ENCODE measurements at places on chromosomes 16 and 17.
A peak's percentile ranks its signal among the peaks of the same experiment; 100 is the strongest.

GRCh38 chr17:1036171-1036844 is 39.4 kb downstream of the TIMM22 start:
- no peak for DNase-seq

- peak; percentile 43 for DNase-seq
Measured at GRCh38 chr17:83078378-83079351, 744 bp upstream of the METRNL start.

DNA sequence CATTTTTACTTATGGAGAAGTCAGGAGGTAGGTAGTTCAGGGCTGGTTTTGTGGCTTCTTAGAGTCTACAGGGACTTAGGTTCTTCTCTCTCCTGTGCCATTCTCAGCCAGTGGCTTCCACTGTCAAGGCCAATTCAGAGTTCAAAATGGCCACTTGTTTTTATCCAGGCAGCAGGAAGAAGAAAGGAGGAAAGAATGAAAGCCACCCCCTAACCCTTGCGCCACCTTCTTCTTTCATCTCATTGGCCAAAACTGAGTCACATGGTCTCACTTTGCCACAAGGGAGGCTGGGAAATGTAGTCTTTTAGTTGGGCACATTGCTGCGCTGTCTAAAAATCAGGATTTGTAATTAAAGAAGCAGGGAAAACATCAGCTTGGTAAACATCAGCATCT is 60.8 kb upstream of the MED9 start:
- DNase-seq: peak; percentile 46

DNA sequence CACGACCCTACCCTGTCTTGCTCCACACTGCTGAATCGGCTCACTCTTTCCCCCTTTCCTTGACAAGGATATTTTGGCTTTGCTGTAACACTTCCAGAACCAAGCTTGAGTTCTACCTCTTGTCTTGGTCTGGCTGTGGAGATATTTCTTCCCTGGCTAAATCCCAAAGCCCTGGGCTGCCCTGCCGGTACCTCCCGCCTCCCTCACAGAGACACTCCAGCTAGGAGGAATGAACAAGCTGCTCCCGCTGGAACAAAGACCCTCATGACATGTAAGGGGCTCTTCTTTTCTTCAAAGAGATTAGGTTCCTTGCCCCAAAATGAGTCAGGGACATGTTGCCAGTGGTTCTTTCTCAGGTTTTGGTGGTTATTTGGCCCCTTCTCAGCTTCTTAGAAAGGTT is 10.8 kb downstream of the INPP5K start:
- no peak for DNase-seq

GRCh38 chr17:55448681-55449080 is 27.0 kb upstream of the MMD start:
- no peak for DNase-seq

- peak; percentile 77 for DNase-seq
Measured at GRCh38 chr17:31494259-31495021, 103.0 kb downstream of the RAB11FIP4 start.

- no peak for DNase-seq
Measured at GRCh38 chr16:9134306-9134705, 42.9 kb downstream of the HAPSTR1 start.

- peak; percentile 42 for DNase-seq
Measured at GRCh38 chr17:14211801-14212200, 24.9 kb downstream of the CDRT15 start.

DNA sequence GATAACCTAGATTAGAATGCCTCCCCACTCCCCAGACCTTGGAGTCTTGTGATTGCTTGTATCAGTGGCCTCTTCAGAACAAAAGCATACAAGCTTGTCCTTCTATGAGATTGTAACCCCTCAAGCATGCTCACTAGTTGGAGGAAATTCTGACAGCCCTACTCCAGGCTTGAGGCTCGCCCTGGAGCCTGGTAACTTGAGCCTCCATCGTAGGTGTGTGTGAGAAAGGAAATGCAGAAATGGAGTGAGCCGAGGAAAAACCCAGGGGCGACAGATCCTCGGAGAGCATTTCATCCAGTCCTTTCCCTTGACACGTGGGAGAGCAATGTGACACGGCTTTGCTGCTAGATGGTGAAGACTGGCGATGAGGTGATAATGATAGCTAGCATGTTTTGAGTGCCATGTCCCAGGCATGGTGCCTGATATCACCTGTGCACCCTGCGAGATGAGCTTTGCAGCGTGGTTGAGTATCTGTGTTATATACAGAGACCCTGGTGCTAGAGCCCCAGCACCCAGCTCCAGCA is 31.2 kb downstream of the GNAO1 start:
- no peak for DNase-seq

- DNase-seq: no peak
Measured at GRCh38 chr16:14489460-14489859, 140.6 kb downstream of the PARN start.

- DNase-seq: no peak
Measured at GRCh38 chr17:52027620-52028295, 130.8 kb downstream of the CA10 start.

DNA sequence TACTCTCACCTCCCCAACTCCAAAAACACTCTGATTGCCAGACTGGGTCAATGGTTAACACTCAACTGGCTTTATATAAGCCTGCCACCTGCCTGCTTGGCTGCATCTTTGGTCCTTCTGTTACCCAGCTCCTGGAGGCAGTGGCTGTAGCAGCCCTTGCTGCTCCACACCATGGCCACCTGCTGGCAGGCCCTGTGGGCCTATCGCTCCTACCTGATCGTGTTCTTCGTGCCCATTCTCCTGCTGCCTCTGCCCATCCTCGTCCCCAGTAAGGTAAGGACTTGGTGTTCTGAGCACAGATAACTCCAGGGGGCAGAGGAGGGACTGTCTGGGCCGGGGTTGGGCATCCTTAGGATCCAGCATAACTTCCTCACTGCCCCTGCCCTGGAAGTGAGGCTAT is at the start of gene SLC13A2:
Gene SLC13A2 (plus strand): TSS at position 103 of the 400 bp plus-strand sequence. CDS start 69 bp downstream, at position 172.
- no peak for DNase-seq

GRCh38 chr17:17500999-17501605 is 4.9 kb upstream of the RASD1 start:
- DNase-seq: peak; percentile 63

DNA sequence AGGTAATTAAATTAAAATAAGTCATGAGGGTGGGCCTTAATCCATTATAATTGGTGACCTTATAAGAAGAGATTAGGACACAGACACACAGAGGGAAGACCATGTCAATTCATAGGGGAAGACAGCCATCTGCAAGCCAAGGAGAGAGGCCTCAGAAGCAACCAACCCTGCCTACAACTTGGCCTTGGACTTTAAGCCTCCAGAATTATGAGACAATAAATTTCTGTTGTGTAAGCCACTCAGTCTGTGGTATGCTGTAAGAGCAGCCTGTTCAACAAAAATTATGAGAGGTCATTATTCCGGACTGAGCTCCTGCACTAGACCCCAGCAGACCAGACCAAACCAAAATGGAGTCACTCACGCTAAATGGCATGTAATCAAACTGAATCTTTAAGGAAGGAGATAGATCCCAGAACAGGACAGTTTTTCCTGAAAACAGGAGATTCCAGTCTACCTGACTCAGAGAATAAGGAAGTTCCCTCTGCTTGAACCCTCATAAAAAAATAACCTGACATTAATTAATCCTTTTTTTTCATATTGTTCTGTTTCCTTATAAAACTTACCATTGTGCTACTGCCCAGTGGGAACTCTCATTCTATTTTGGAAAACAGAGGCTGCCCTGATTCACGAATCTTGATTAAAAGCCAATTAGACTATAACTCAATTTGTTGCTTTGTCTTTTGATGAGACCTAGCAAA is 74.3 kb downstream of the DNAH3 start:
- DNase-seq: no peak

DNA sequence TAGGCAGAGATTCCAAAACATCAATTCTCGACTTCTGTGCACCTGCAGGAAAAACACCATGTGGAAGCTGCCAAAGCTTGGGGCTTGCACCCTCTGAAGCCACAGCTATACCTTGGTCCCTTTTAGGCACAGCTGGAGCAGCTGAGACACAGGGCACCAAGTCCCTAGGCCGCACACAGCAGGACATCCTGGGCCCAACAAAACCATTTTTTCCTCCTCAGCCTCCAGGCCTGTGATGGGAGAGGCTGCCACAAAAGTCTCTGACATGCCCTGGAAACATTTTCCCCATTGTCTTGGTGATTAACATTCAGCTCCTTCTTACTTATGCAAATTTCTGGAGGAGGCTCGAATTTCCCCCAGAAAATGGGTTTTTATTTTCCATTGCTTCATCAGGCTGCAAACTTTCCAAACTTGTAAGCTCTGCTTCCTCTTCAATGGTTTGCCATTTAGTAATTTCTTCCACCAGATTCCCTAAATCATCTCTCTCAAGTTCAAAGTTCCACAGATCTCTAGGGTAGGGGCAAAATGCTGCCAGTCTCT is 24.3 kb upstream of the COL1A1 start:
- DNase-seq: no peak

GRCh38 chr16:81928271-81928918 is 82.9 kb downstream of the SDR42E1 start:
- no peak for DNase-seq

DNA sequence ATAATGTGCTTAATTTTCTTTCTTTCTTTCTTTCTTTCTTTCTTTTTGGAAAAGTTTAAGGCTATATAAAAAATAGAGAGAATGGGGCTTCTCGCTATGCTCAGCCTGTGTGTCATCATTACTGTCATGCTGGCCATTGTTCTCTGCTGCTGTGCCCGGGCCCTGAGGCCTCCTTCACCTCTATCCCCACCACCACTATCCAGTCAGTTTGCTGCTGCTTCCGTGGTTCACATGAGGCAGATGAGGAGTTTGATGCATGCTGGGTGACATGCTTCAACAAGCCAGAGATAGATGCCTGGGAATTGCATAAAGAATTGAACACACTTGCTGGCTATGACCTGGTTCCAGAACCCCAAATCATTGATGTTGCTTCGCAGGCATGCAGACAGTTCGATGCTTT is 36.3 kb downstream of the PITPNC1 start:
- DNase-seq: no peak

- DNase-seq: no peak
Measured at GRCh38 chr17:17567631-17568030, 23.9 kb downstream of the PEMT start.

- DNase-seq: no peak
Measured at GRCh38 chr16:20897253-20897897, 2.8 kb downstream of the DCUN1D3 start.

- DNase-seq: no peak
Measured at GRCh38 chr17:21676281-21677111, 15.8 kb upstream of the KCNJ18 start.

- no peak for DNase-seq
Measured at GRCh38 chr16:4501071-4501478, 24.9 kb downstream of the HMOX2 start.

DNA sequence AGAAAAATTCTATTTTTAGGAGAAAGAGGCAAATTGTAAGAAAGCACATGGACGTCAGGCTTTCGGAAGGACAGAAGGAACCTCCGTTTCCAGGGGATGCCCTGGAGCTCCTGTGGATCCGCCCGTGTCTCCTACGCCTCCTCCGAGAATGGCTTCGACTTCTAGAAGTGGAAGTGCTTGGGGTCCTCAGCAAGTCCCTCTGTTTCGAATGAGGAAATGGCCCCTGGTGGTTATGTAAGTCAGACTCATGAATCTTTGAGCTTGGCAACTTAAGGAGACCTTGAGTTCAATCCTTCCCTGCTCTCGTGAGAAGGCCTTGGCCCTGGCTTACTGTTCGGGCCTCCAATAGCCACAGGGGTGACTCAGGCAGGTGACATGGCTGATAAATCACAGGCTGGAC is 38.9 kb downstream of the COX4I1 start:
- no peak for DNase-seq

DNA sequence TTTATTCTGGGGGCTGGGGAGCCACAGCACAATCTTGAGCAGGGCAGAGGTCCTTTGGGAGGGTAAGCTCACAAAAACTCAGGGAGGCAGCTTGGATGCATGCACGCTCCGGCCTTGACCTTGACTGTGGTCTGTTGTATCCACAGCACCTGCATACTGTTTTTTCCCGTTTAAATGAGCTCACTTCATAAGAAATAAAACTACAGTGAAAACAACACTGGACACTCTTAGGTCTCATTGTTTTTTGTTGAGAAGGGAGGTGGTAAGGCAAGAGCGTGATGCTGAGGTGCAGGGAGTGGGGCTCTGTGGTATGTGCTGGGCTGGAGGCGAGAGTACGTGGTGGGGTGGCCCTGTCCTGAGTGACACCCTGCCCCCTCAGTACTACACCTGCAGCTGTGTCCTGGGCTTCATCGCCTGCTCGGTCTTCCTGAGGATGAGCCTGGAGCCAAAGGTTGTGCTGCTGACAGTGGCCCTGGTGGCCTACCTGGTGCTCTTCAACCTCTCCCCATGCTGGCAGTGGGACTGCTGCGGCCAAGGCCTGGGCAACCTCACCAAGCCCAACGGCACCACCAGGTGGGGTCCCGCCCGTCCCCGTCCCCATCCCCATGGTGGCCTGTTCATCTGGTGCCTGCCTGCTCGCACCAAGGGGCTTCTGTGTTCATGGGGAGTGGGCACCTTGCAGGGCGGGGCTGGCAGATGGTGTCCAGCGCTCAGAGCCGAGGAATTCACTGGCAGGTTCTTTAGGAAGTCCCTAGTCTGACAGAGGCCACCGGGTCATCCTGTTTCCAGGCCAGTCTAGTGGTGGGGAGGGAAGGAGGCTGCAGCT is 44.2 kb downstream of the ADCY7 start:
- DNase-seq: peak; percentile 20

DNA sequence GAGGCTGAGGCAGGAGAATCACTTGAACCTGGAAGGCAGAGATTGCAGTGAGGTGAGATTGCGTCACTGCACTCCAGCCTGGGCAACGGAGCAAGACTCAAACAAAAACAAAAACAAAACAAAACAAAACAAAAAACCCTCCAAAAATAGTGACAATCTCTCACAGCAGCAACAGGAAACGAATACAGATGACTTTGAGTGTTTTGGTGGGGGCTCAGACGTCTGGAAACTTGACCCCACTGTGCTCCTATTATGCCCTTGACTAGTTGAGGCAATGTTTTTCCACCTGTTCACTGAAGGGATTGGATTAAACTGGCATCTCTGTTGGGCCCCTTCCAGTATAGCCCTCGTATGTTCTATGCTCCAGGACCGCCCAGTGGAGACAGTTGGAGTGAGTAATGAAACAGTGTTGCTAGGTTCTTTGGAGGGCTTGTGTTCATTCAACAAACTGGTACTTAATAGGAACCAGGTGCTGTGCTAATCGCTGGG is 167.0 kb downstream of the UTP18 start:
- peak; percentile 51 for DNase-seq

DNA sequence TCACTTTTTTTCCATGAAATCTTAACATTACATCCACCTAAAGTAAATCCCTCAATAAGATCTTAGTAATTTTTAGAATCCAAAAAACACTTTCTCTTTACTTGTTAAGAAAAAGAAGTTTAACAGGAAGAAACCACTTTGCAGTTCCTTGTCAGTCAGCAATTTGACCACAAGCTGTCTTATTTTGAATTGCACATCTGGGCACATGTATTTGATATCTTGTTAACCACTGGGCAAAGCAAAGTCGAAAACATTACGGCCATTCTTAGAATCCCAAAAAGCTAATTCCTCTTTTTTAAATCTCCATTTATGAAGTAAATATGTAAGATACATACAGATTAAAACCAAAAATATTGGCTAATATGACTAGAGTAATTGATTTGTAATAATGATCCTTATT is 1.1 kb downstream of the ABCA10 start:
- DNase-seq: no peak

GRCh38 chr16:52128361-52128760 is 418.6 kb downstream of the TOX3 start:
- DNase-seq: no peak
